NCI-H187 (cell line): ENCODE measurements at places on chromosomes 2 and 18.

DNA sequence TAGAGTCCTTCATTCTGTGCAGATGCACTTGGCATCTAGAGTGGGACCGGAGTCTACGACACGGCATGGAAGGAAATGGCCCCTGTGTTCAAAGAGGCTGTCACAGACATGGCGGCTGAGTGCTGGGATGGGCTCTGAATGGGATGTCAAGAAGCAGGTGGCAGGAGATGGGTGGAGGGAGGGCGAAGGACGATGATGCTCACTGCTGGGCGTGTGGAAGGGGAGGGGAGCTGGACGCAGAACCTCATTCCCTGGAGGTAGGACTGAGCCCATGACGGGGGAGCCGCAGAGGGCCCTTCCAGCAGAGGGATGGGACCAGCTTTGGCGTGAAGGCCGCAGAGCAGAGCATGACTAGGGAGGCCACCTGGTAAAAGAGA is 18.8 kb upstream of the ALPI start:
- no peak for DNase-seq

- no peak for DNase-seq
These were observed 175.5 kb downstream of the SETBP1 start for GRCh38 chr18:44856157-44856556.

DNA sequence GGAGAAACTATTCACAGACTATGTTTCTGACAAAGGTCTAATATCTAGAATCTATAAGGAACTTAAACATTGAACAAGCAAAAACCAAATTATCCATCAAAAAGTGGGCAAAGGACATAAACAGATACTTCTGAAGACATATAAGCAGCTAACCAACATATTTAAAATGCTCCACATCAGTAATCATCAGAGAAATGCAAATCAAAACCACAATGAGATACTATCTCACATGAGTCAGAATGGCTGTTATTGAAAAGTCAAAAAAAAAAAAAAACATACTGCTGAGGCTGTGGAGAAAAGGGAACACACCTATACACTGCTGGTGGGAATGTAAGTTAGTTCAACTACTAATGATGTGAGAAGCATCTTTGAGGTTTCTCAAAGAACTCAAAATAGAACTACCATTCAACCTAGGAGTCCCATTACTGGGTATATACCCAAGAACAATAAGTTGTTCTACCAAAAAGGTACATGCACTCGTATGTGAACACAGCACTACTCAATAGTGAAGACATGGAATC is 220.4 kb upstream of the TFPI start:
- no peak for DNase-seq

DNA sequence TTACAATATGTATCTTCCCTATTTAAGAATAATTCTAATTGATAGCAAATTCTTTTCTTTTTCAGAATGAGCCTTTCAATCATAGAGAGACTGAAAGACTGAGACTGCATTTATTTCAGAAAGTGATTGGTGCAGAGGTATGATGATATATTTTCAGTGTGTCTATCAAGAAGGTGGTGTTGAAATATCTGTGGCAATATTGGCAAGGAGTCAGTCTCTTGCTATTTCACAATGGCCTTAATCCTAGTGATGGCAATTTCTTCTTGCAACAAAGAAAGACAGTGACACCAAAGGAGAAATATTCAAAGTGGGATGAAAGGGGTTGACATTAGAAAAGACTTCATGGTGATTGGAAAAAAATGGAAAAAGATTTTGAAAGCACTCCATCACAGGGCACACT is 21.7 kb upstream of the ZBTB14 start:
- no peak for DNase-seq
